ENCODE measurements at places on chromosomes 6 and 20.

- no peak for DNase-seq
Observed at GRCh38 chr6:136788069-136788902, 4.0 kb downstream of the MAP3K5 start.

DNA sequence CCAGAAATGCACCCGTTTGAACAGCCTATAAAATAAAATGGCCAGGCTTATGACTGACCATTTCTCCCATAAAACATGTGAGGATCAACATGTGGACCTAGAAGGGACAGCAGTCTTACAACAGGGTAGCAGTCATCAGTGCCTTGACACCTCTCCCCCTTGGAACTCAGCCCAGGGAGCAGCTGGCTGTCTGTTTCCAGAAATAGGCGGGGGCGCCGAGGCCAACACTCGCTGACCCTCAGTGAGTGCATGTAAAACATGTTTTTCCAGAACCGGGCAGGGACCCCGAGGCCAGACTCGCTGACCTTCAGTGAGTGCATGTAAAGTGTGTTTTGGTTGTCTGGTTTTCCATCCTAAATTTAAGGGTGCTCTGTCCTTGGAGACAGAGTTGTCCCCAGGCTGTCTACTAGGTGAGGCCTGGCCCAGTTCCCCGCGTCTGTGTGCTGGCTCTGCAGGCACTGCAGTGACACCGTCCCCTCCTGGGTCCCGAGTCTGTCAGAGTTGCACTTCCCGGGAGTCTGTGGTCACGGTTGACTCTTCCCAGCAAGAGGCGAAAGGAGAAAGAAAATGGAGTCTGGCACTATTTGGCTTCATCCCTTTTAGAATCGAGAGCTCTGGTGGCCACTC is 19.8 kb upstream of the ADRM1 start:
- DNase-seq: no peak

- no peak for DNase-seq
Observed at GRCh38 chr6:160256445-160256844, 2.2 kb downstream of the SLC22A2 start.

GRCh38 chr6:158905277-158905676 is 86.1 kb upstream of the EZR start:
- no peak for DNase-seq

- DNase-seq: no peak
Observed at GRCh38 chr20:41978246-41978790, 360.1 kb upstream of the CHD6 start.

DNA sequence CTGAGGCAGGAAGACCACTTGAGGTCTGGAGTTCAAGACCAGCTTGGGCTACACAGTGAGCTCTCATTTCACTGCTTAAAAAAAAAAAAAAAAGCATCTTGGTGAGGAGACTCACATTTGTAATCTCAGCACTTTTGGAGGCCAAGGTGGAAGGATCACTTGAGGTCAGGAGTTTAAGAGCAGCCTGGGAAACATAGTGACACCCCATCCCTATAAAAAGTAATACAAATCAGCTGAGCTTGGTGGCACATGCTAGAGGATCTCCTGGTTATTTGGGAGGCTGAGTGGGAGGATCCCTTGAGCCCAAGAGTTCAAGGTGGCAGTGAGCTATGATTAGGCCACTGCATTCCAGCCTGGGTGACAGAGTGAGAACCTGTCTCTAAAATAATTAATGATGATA is 29.4 kb upstream of the SYNCRIP start:
- DNase-seq: no peak

DNA sequence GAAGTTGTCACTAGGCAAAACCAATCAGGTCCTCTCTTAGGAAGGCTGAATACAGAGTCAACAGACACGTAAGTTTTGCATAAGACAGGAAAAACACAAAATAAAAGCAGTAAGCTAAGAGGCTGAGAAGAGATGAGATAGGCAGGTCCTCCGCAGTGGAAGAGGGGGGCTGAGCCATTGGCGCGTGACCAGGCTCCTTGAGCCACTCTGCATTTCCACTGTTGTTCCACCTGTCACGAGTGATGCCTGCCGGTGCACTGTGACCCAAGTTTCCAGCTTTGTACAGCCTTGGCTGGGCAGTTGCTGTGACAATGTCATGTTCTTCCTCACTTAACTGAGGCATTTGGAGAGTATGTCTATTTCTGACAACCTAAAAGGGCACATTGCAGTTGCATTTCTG is 58.6 kb downstream of the NUDT3 start:
- DNase-seq: no peak

DNA sequence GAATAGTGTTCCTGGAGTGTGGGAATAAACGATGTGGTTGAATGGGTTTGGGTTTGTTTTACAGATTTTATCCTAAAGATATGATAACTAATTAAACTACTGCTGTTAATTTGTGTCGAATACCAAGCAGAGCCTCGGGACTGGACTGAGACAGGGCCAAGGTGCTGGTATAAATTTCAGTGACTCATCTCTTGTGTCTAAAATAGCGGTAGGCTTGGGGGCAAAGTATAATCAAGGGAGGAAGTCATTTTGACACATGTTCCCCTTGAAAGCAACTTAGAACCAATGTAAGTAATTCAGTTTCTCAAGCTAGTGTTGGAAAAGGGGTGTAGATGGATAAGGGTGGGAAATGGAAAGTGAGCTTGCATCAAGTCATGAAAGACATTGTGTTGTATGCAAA is 108.4 kb downstream of the PLCB4 start:
- DNase-seq: no peak

DNA sequence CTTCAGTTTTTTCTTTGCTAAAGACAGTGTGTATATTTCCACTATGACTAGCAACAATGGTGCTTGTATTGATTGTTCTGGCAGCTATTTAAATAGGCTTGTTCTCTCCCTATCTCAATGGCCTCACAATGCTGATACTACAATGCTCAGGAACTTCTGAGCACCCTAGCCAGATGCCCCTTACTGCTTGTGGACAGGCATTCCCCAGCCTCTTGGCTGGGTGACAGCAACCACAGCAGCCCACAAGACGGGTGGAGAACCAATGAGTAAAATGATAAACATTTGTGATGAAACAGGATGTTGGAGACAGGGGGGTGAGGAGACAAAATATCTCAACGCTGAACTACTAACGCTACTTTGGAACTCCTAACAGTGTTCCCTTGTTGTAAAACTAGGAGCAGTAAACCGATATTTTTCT is 42.3 kb downstream of the HIVEP2 start:
- peak; percentile 64 for DNase-seq

DNA sequence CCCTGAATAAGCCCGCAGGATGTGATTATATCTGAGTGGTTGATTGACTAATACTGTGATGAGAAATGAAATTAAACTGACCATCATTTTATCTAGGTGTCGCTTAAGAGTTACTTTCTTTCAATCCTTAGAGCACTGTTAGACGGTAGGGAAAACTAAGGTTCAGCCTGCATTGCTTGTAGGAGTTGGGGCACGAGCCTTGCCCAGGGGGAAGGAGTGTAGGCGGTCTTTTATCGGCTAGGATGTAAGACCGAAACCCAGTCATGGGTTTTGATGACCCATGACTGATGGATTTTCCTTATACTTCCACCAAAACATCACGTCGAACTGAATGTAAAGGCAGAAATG is 392 bp upstream of the TASP1 start:
- DNase-seq: peak; percentile 3

DNA sequence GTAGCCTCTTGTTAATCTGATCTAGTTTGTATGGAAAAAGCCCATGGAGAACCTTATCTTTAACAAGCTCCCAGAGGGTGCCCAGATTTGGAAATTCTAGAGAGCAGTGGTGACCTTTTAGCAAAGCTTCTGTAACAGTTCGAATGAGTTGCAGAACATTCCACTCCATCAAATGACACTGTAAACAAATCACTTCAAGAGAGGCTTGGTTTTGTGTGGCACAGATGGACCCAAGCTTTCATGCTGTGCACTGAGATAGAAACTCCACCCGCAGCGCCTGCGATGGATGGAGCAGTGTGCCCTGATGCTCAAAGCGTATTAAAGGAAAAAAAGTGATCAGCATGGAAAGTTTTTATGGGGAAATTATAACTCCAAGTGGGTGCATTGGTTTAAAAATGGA is 55.1 kb upstream of the ISM1 start:
- DNase-seq: no peak

DNA sequence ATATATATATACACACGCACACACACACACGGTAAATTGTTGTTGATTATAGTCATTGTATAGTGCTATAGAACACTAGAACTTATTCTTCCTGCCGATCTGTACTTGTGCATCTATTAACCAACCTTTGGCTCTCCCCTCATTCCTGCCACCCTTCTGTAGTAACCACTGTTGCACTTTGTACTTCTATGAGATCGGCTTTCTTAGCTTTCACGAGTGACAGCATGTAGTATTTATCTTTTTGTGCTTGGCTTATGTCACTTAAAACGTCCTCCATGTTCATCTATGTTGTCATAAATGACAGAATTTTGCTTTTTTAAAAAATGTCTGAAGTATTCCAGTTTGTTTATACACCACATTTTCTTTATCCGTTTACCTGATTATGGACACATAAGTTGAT is 20.9 kb upstream of the DYNLRB1 start:
- no peak for DNase-seq

GRCh38 chr6:33164665-33165373 is 27.4 kb downstream of the COL11A2 start:
- no peak for DNase-seq

- no peak for DNase-seq
Observed at GRCh38 chr6:19994909-19995308, 157.7 kb downstream of the ID4 start.

GRCh38 chr6:70563530-70563929 is 3.2 kb upstream of the SDHAF4 start:
- DNase-seq: no peak

Data from stimulated activated CD8-positive, alpha-beta memory T cell treated with anti-CD3 and anti-CD28 coated beads, Interleukin-7, amount 100 ng/mL, for 48 hours (primary cell).